ENCODE measurements at places on chromosomes 4 and X.

DNA sequence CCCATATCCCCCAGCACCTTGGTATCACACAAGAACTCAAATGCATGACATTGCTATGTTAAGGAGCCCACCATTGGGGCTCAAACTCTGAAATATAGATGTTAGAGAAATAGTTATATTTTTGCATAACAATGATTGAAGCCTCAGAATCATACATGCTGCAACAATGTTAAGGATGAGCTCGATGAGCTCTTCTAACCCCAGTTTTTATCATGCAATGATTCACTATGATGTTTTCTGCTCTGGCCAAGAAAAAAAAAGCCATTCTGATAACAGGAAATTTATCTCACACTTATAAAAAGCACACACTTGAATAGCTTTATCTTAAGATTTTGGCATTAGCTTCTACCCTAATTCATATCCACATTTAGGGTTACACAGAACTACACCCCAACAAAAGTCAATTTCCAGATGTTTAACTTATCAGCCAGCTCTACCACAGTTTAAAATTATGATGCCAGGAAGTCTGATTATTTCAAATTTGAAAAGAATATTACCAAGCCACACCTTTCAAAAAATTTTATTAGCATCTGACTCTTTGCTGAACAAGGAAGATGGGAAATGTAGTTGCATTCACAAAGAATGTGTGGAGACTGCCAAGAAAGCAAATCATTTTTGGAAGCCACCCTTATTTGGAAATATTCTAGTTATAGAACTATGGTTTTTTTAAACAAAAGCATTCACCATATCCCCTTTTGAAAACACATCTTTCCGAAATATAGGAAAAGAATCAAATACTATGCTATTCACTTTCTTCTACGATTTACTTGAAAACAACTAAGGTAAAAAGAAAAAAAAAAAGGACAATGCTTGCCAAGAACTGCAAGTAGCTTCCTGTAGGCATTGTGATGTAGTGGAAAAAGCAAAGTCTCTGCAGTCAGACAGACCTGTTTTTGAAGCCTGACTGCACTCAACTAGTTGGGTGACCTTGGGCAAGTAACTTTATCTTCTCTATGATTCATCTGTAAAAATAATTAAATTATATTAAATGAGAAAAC is 100.8 kb upstream of the PLS3 start:
- DNase-seq: no peak

DNA sequence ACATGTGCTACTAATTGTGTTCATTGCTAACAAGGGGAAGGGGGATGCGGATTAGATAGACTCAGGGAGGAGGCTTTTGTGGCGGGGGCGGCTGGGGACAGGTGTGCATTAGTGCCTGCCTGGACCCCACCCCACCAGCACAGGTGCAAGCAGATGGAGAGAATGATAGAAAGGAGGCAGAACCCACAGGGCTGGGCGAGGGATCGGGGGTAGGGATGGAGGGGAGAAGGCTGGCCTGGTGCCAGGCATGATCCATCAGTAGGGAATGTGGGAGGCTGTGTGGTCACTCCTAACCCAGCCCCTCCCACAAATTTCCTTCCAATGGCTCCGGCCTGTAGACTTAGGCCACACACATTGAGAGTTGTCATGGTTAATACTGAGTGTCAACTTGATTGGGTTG is 30.5 kb upstream of the CRMP1 start:
- no peak for DNase-seq

DNA sequence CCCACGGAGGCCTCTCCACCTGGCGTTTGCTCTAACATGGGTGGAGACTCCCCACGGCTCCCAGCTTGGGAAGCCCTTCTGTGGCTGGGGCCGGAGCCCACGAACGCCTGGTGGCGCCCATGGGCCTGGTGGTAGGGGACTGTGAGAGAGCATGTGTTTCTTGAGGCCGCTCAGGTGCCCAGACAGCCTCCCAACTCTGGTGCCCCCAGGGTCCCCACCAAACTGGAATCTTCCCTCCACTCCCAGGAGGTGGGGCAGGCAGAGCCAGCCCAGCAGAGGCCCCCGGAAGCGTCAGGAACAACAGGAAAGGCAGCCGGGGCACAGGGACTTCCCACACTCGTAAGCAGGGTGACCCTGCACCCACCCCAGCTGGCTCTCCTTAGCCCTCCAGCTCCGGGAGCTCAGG is 33.3 kb upstream of the FGFR3 start:
- no peak for DNase-seq

DNA sequence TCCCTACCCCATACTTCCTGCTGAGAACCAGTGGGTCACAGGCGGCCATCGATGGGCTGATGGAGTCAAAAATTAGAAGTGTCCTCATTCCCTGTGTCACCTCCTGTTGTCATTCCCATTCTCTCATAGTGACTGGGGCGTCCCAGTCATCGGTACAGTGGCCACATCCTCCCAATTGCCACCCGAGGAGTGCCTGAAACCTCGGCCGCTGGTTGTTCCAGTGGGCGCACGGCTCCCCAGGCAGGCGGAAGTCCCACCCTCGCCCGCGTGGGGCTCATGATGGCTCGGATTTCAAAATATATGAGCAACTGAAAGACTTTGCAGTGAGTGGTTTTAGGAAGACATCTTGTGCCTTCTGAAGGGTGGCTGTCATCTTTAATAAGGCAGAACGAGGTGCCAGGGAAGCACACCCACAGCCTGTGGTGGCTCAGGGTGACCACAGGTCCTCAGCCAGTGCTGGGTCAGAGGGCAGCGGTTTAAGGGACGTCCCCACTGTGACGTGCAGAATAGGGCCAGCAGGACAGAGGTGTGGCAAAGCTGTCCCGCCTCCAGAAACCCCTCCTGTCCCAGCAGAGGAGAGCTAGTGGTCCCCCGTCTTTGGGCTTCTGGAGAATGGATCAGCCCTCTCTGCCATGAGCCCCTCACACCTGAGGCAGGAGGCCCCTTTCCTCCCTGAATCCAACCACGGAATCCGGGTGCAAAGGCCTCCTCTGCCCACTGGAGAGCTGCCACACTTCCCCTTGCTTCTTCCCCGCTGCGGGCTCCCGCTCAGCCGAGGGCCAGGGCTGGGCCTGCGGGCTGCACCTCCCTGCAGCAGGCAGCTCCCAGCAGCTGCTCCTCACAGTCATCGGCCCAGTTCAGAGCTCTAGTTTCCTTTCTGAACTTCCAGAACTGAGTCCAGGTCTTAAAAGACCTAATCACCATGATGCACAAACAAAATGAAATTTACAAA is 90.4 kb downstream of the ABLIM2 start:
- DNase-seq: no peak

- no peak for DNase-seq
Observed at GRCh38 chr4:56123051-56123450, 174.3 kb downstream of the CEP135 start.

- DNase-seq: no peak
Observed at GRCh38 chrX:67781132-67781531, 237.3 kb downstream of the AR start.

DNA sequence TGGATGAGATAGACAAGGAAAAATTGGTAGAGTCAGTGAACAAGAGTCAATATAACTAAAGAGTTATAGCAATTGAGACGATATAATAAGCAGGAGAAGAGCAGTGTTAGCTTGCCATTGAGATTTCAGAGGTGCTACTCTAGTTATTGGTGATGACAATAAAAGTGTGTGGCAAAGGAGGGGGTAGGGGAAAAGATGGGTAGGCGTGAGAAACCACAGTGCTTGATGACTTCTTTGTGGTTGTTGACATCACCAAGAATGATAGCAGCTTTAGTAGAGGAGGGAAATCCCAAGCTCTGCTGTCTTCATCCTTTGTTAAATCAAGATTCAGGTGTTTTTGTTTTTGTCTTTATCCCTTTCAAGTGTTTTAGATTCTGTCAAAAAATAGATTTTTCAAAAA is 179.9 kb upstream of the PPP3CA start:
- no peak for DNase-seq

DNA sequence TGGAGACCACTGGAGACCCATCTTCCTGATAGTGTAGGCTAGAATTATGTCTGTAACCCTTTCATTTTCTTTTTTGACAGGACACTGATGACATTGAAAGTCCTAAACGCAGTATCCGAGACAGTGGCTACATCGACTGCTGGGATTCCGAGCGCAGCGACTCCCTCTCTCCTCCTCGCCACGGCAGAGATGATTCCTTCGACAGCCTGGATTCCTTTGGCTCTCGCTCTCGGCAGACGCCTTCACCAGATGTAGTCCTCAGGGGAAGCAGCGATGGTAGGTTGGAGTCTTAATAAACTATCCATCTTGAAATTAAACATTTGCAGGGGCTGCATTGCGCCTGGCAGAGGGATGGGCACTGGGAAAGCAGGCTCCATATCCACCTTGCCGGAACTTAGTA is 75.4 kb downstream of the LIMCH1 start:
- DNase-seq: peak; percentile 60

DNA sequence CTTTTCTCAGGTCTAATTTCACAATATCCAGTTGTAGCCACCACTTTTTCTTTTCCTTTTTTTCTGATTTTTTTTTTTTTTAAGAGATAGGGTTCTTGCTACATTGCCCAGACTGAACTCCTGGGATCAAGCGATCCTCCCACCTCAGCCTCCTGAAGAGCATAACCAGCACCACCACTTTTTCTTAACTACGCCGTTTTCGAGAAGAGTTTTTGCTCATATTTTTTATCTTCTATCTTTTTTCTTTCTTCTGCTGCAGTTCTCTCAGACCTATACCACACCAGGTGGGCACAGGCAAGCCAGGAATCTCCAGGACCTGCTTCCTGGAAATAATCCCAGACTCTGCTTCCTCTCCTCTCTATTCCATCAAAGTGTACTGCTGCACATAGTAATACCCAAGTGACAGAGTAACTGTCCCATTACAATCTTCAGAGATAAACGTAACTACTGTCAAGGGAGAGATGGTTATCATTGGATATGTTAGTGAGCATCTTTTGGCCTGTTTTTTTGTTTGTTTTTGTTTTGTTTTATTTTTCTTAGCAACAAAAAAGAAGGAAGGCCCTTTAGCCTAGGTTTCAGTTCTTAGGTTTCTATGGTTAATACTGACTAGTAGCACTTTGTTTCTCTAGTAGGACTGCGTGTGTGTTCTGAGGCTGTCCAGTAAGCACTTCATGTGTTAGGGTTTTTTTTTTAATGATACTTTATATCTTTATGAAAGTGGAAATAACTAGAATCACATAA is 59.2 kb upstream of the TXK start:
- DNase-seq: no peak

- peak; percentile 33 for DNase-seq
Observed at GRCh38 chr4:37991623-37992410, 31.6 kb downstream of the PTTG2 start.

- no peak for DNase-seq
Observed at GRCh38 chrX:63718010-63718694, 66.9 kb downstream of the ARHGEF9 start.

DNA sequence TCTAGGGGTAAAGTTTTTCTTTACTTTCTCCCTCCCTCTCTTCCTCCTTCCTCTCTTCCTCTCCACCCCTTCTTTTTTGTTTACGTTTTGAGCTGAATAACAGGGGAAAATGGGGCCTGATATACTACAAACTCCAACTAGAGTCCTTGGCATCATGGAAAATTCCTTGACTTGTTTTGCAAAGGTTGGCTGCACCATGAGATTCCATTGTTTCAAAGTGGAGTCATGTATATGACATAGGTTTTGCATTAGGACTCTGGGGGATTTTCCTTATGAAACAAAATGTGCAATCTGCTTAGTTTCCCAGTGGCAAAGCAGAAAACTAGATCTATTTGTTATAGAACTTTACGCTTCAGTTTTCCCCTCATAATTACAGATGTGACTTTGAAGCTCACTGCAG is 233.5 kb upstream of the PGRMC2 start:
- no peak for DNase-seq

DNA sequence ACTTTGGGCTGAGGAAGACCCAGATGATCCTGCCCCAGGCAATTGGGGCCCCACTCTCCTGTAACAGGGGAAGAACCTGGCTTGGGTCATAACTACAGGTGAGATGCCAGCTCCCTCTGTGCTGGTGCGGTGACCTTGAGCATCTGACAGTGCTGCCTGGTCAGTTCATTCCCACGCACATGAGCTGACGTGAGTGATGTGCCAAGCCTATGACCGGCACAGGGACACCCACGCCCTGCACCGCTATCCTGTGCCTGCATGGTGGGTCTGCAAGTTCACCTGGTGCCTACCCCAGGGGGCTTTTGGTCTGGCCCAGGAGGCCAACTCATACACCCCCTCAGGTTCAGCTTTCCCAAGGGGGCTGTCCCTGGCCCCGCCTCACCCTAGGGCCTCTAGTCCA is 123.7 kb upstream of the PSAPL1 start:
- DNase-seq: no peak

DNA sequence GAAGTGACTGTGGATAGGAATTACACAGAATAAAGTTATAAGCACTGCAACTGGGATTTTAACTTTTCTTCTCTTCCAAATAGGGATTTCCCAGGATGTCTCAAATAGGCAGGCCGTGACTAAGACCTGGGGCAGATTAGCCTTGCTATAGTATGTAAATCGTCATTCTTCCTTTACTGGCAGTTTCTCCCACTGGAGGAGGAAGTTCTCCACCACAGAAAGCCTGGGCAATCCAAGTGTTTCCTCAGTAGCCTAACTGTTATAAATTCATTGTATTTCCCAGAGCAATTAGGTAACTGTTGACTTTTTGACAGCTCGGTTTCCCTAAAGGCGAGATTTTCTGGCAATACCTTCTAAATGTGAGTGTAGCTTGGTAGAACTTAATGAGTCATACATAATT is at the start of gene TNIP3:
TNIP3 (minus strand) TSS at position 31 of the 400 bp plus-strand sequence. CDS start 196 bp downstream, outside the sequence.
- DNase-seq: no peak

- DNase-seq: no peak
Observed at GRCh38 chr4:86918539-86919072, 16.2 kb upstream of the AFF1 start.

GRCh38 chr4:85431156-85431555 is 43.8 kb upstream of the ARHGAP24 start:
- DNase-seq: no peak

GRCh38 chrX:16750136-16750535 is 30.7 kb downstream of the SYAP1 start:
- no peak for DNase-seq

- DNase-seq: no peak
Observed at GRCh38 chr4:6969826-6970800, 60.5 kb downstream of the TBC1D14 start.

DNA sequence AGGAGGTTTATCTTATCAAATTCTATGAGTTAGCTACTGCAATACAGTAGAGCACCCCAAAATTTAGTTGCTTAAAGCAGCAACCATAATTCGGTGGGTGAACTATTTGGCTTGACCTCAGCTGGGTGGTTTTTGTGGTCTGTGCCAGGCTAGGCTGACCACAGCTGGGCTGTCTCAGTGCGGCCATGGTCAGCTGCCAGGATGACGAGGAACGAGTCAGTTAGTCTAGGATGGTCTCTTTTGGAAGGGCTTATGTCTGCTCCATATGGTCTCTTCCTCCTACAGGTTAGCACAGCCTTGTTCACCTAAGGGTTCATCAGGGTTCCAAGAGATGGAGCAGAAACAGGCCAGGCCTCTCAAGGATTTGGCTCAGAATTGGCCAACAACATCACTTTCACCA is 210.4 kb downstream of the PALLD start:
- no peak for DNase-seq

DNA sequence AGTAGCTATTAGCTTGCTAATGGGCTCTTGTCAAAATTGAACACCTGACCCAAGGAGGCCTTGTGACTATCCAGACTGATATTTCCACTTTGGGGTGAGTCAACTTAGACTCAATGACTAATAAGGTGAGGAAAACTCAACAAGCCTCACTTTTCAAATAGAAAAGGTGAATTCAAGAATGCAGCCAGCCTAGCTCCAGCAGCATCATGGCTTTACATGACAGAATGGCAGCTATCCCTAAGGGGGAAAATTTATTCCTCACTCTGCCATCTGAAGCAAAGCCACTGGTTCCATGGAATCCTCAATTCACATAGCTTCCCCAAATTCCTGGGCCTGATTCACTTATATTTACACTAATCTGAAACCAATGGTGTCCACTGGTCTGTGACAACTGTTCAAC is 29.1 kb upstream of the RAB9B start:
- no peak for DNase-seq

Measured in GM23338 (cell line).